ENCODE measurements at places on chromosomes 6 and 20. TPM values are rescaled to one million over a fixed set of nuclear protein-coding genes. Genes with fewer than 3 reads are reported as not detected.

- no peaks in the 10 kb centered on the region for H3K36me3 ChIP-seq
- H3K4me3 ChIP-seq: no peak overlapping the region
- H3K27ac ChIP-seq: no peak overlapping the region
- peaks cover 2% of the 10 kb centered on the region for H3K27me3 ChIP-seq
Measured at GRCh38 chr6:91198588-91199255, 611.9 kb upstream of the MAP3K7 start.

GRCh38 chr6:90065173-90065572, 170.9 kb downstream of the GJA10 start:
- no peak overlapping the region for H3K27ac ChIP-seq
- H3K4me3 ChIP-seq: no peak overlapping the region
- H3K4me1 ChIP-seq: peaks cover 12% of the 10 kb centered on the region
- H3K36me3 ChIP-seq: no peaks in the 10 kb centered on the region
- H3K27me3 ChIP-seq: no peaks in the 10 kb centered on the region

The ACSS1 gene
- total RNA-seq: 3.6 TPM

The FAM83B gene
- 22.2 TPM for total RNA-seq

DNA sequence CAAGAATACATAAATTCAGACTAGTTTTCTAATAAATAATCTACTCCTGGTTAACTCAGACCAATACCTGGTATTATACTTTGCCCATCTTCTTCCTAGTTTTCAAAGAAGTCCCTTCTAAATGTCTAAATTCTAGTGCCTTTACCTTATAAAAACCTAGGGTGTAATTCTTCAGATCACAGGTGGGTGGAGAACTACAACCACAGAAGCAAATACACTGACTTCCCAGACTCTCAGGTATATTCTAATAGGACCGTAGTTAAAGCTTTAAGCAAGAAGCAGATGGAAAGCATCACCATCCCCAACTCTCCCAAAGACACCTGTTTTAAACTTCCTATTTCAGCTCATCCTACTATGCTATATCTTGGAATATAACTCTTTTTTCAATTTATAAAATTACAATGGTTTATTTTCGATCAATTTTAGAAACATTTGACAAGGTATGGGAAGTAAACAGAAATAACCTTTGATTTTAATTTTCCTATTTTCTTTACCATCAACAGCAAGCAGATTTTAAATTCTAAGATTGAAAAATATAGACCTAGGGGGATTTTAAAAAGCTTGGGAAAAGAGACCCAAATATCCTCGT, 15.8 kb downstream of the MAN1A1 start:
- no peak for DNase-seq
- H3K27me3 ChIP-seq: no peaks in the 10 kb centered on the region
- H3K36me3 ChIP-seq: no peaks in the 10 kb centered on the region
- no peak overlapping the region for H3K27ac ChIP-seq
- H3K4me3 ChIP-seq: no peak overlapping the region

GRCh38 chr6:125528621-125529041, 220.8 kb upstream of the HEY2 start:
- H3K27ac ChIP-seq: no peak overlapping the region
- H3K4me3 ChIP-seq: no peak overlapping the region
- H3K36me3 ChIP-seq: no peaks in the 10 kb centered on the region
- H3K4me1 ChIP-seq: no peaks in the 10 kb centered on the region
- DNase-seq: no peak

DNA sequence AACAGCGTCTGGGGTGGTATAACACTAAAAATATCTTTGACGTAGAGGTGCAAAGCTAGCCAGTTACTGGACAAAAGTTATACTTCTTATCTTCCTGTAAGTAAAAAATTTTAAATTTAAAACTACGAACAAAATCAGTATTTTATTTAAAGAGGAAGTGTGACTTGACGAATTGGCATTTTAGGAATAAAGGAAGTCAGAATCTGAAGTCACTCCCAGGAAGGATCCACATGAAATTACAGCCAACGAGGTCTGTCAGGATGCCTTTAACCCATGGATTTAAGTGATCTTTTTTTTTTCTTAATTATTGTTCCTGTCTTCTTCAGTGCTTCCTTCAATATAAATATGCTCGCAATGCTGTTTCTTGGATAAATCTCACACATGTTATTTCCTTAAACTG, 27.2 kb upstream of the SNX9 start:
- H3K27ac ChIP-seq: no peak overlapping the region
- no peaks in the 10 kb centered on the region for H3K36me3 ChIP-seq
- no peak overlapping the region for H3K4me3 ChIP-seq
- H3K4me1 ChIP-seq: no peaks in the 10 kb centered on the region
- no peaks in the 10 kb centered on the region for H3K27me3 ChIP-seq

Data from Calu3 (cell line).